HFF-Myc (cell line): ENCODE measurements at places on chromosomes 1 and 21.

DNA sequence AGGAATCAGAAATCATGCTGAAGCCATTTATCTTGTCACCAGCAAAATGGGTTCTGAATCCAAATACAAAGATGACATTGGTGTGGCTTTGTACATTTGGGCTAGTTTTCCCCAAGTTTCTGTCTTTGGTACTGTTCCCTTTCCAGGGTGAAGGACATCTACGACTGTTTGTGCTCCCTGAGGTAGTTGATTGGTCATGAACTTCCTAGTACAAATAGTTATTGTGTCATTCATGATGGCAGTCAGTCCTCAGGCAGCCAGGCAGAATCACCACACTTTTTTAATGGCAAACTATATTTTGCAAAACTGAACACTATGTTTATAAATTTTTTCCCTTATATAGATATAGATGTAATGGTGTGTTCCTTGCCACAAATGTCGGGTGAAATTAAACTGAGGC, 46.0 kb downstream of the CEP350 start:
- no peak for DNase-seq

DNA sequence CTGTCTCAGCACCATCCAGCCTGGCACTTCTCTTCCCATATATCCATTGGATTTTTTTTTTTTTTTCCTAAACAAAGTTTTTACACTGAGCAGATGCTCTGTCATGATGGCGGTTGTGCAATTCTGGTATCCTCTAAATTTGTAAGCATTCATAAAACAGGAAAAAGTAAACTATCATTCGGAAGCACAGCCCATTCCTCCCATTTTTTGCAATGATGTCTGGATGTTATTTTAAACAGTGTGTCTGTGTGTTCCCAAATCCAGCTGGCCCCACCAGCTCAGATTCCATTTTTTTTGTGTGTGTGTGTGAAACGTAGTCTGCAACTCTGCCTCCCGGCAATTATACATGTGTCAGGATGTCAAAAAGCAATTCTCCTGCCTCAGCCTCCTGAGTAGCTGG, 33.5 kb downstream of the PDPN start:
- DNase-seq = no peak

GRCh38 chr1:186330758-186331157, 44.3 kb downstream of the TPR start:
- DNase-seq = no peak

DNA sequence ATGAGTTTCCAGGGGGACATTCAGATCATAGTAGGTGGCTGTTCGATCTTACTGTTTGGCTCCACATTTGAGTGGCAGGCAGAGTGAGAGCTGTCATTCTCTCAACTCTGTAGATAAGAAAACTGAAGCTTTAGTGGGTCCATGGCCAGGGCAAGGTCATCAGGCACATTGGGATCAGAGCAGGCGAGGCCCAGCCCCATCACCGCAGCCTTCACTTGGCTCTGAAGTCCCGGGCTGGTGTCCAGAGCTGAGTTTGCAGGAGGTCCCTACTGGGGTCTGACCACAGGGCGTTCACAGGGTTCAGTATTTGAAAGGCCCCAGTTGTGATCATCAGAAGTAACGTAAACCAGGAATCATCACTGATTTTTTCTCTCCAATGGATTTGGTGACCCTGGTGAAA, 76.7 kb downstream of the OBSCN start:
- no peak for DNase-seq

- no peak for DNase-seq
Measured at GRCh38 chr1:111364690-111365089, 62.8 kb downstream of the OVGP1 start.

DNA sequence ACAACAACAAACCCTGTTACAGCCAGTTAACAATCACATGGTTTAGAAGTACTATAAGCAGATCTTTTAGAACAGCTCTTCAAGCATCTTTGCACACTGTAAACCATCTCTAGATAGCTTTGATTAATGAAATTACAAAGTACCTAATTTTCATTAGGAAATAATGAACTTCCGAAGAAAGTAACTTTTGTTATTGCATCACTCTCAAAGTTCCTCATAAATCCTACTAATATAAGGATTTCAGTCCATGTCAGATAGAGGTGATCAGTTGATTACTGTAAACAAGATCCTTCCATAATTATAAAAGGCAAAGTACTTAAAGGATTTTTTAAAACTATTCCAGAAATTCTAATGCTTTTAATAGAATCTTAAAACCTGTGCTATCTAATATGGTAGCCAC, 58.2 kb downstream of the FAF1 start:
- DNase-seq = no peak

DNA sequence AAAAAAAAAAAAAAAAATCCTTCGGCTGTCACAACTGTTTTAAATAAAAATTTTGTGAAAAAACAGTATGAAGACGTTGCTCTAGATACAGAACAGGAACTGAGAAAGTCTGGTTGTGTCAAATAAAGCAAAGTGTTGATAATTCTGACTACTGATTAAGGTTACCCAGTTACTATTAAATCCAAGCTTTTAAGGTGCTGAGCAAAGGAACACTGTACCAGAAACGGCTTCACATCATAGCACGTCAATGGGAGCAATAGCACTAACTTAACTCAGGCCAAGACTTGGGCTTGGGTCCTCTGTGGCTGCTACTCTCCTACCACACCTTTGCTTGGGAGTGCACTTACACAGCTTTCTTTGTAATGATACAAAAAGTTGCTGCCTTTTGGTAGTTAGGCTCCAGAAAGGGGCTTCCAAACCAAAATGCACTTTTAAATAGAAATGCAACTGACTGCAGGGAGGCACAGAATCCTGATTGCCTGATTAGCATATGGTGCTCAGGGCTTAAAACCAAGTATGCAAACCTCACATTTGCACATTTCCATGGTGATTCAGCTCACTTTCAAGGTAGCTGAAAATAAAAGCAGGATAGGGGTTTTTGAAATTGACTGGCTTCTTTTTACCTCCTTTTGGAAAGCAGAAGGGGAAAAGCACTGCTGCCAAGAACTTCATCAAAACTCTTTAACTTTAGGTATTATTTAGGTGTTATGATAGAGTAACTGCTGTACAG, 6.3 kb downstream of the MCL1 start:
- no peak for DNase-seq

DNA sequence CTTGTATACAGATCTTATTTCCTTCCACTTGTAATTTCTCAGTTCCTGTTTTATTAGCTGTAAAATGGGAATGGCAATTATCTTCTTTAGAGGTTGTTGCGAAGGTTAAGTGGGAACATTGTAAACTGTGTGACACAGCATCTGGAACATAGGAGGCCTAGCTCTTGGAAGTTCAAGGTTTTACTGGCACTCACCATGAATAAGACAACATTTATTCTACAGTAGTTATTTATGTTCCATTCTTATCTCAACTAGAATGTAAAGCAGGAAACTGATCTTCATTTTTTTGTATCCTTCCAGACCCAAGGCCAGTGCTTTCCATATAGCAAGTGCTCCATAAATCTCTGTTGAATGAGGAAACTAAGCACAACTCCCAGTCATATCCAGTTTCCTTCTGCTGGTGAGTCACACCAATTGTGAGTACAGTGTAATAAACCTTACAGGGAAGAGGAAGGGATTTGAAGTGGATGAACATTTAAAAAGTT, 1.4 kb downstream of the BCL10 start:
- peak; percentile 66 for DNase-seq

- DNase-seq = no peak
Measured at GRCh38 chr1:190849346-190849745, 371.7 kb upstream of the BRINP3 start.

DNA sequence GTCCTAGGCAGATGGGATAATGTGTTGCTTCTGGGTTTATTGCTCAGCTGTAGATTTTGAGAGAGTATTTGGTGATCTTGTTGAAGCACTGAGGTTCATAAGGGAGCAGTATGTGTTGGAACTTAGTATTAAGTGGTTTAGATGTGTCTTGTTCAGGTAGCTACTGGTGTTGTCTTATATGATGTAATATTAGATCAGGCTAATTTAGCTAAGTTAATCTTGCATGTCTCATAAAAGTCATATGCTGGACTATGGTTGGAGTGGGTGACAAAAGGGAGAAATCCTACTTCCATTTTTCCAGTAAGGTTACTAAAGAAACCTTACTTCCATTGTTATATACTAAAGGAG, 196.4 kb downstream of the CLEC20A start:
- DNase-seq = no peak

DNA sequence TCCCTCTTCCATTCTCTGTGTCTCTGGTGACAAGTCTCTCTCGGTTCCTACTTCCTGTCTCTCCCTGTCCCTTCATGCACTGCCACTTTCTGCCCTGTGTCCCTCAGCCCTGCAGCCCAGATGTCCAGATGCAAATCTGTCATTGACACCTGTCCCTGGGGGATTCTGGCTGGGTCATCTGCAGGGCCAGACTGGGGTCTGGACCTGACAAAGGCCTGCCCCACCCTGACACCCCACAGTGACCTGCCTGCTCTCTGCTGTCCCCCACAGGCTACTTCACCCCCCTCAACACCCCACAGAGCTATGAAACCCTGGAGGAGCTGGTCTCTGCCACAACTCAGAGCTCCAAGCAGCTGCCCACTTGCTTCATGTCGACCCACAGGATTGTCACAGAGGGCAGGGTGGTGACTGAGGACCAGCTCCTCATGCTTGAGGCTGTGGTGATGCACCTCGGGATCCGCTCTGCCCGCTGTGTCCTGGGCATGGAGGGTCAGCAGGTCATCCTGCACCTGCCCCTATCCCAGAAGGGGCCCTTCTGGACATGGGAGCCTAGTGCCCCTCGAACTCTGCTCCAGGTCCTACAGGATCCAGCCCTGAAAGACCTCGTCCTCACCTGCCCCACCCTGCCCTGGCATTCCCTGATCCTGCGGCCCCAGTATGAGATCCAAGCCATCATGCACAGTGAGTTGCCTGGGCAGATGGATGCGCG, 7.2 kb downstream of the THEMIS2 start:
- no peak for DNase-seq

DNA sequence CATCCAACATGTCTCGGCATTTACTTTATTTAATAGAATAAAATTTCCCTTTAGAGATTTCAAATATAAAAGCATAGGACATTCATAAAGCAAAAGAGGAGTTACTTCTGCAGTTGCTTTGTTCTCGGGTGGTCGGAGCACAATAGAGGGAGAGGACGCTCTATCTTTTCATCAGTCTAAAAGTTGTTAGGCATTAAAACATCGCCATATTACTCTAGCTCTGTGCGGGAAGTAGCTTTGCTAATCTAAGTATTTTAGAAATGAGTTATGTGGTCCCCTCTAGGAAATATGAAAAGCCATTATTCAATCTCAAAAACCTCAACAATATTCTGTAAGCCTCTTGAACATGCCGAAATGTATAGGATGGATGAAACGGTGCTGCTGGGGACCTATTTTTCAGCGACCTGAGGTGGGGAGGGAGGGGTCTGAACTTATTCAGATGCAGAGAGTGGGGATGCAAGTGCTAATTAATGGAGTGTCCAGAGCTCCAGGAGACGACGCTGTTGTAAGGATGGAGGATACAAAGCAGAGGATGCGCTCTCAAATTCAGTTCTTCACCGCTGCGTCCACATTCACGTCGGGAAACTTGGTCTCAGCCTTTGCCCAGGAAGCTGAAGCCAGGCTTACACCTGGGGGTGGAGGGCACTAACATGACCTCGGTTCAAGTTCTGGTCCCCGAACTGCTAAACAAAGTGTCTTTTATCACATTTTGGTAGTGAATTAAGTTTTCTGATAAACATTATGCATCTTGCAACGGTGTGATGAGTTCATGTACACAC, 6.3 kb downstream of the CDKN2C start:
- no peak for DNase-seq

- peak; percentile 29 for DNase-seq
Measured at GRCh38 chr1:185439727-185440415, 122.8 kb upstream of the IVNS1ABP start.

DNA sequence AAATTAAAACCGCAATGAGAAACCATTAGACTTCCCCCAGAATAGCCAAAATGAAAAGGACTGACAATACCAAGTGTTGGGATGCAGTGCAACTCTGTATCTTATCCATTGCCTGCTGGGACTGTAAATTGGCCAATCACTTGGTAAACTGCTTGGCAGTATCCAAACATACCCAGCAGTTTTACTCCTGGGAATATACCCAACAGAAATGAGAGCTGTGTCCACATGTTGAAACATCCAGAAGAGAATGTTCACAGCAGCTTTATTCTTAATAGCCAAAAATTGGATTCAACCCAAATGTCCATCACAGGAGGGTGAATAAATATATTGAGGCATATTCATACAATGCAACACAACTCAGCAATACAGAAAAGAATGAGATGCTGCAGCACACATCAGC, 13.7 kb upstream of the FAM20B start:
- DNase-seq = no peak

GRCh38 chr1:37557402-37557801, 662 bp downstream of the DNALI1 start:
- no peak for DNase-seq
